ENCODE measurements at places on chromosomes 2 and 18.

- no peak for DNase-seq
Measured at GRCh38 chr2:100148883-100149282, 6.5 kb upstream of the AFF3 start.

DNA sequence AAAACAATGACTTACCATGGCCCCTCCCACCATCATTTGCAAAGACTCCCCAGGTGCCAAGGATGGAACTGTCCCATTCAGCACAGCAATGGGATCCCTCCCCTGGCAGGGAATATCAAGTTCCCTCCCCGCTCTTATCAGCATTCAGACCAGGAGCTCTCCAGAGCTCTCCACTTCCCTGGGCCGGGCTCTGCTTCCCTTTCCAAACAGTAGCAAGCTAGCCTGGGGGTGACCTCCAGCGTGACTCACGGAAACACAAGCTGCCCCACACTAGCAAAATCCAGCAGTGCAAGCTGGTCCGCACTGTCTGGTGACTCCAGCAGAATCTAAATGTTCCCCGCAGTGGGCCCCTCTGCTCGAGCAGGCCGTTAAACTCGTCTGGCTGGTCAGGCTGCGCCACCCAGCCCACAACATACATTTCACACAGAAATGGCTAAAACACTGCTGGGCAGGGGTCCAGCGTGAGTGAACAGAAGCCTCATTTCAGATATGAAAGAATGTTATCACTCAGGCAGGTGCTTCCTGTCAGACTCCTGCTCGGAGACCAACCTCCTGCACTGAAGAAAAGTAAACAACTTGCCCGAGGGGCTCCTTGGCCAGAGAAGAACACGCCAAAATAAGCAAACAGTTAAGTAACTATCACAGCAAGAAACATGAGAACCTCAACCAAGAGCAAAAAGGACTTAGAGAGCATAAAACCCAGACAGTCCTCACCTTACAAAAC is 33.9 kb downstream of the STAT1 start:
- peak; percentile 83 for DNase-seq

- DNase-seq = no peak
Measured at GRCh38 chr2:84217456-84217855, 241.6 kb downstream of the SUCLG1 start.

- no peak for DNase-seq
Measured at GRCh38 chr18:35807811-35808335, 164.6 kb upstream of the RMP24 start.
